ENCODE measurements at places on chromosomes 16 and 17.

- no peak for DNase-seq
Measured at GRCh38 chr16:47627721-47628120, 166.6 kb downstream of the PHKB start.

GRCh38 chr17:40343219-40344119 is 21.1 kb downstream of the GJD3 start:
- no peak for DNase-seq

- DNase-seq, result no peak
Measured at GRCh38 chr17:66941773-66942450, 22.6 kb upstream of the CACNG4 start.

GRCh38 chr17:82943339-82943738 is 103.5 kb upstream of the ZNF750 start:
- no peak for DNase-seq

DNA sequence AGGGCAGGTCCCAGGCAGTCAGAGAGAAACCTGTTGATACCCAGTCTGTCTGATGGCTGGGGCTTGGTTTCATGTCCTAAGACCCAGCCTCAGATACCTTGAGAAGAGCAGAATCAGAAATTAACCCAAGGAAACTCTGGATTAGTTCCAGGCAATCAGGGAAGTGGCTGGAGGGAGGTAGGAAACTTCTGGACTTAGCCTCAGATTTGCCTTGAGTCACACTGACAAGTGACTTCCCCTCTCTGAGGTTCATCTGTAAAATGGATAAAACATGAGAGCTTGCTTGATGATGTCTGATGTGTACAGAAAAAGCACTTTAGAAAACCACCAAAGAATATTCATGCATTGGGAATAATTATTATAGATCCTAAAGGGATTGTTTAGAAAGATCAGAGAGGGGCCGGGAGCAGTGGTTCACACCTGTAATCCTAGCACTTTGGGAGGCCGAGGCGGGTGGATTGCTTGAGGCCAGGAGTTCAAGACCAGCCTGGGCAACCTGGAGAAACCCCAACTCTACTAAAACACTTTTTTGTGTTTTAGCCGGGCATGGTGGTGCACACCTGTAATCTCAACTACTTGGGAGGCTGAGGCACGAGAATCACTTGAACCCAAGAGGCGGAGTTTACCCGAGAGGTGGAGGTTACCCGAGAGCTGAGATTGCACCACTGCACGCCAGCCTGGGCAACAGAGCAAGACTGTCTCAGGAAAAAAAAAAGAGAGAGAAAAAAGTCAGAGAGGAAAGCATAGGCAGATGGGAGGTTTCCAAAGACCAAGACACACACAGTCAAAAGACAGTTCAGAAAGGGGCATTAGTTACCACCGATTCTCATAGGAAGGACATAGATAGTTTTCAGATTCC is 3.8 kb downstream of the CIITA start:
- DNase-seq, result no peak

DNA sequence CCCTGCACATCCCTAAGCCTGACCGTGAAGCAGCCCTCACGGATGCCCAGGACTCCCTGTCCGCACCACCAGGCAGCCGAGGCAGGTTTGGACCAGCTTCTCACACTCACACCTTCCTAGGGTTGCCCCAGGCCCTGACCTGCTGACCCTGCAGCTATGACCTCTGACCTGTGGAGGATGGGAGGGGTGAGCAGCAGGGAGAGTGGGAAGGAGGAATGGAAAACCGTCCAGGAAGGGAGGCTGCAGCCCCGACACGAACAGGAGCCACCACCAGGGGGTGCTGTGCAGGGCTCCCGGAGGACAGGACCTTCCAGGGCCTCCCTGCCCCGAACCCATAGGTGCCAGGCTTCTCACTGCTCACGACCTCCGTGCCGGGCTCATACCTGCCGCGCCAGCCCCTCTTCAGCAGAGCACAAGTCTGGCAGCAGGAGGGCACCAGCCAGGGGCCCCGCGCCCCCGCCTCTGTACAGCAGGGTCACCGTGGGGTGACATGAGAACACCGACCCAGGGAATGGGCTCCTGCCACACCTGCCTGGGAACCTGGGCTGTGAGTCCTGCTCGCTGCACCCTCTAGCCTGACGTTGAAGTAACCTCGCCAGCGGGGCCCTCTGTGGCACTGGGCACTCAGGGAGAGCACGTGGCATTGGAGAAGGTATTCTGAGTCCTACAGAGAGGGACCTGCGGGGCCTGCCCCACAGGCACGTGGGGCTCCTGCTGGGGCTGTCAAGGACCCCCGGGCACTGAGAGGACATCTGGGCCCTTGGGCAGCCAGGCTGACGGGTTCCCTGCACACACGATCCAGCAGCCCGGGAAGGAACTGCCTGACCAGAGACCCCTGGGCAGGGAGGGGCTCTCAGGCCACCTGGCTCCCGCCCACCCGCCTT is 37.6 kb downstream of the CTU2 start:
- DNase-seq, result peak; percentile 59

- DNase-seq, result no peak
Measured at GRCh38 chr17:73261952-73262675, 434 bp upstream of the CPSF4L start.

GRCh38 chr17:82767041-82767754 is 15.3 kb downstream of the TBCD start:
- no peak for DNase-seq

DNA sequence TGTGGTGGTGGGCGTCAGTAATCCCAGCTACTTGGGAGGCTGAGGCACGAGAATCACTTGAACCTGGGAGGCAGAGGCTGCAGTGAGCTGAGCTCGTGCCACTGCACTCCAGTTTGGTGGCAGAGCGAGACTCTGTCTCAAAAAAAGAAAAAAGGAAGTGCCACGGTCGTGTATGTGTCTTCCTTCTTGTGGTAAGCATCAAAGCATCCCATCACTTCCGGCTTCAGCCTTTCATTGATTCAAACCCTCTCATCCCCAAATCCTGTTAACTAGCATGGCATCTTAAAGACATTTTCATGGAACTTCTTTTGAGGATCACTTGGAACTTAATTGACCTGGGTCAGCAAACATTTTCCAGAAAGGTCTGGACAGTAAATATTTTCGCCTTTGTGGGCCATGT is 126.2 kb downstream of the CPPED1 start:
- no peak for DNase-seq

DNA sequence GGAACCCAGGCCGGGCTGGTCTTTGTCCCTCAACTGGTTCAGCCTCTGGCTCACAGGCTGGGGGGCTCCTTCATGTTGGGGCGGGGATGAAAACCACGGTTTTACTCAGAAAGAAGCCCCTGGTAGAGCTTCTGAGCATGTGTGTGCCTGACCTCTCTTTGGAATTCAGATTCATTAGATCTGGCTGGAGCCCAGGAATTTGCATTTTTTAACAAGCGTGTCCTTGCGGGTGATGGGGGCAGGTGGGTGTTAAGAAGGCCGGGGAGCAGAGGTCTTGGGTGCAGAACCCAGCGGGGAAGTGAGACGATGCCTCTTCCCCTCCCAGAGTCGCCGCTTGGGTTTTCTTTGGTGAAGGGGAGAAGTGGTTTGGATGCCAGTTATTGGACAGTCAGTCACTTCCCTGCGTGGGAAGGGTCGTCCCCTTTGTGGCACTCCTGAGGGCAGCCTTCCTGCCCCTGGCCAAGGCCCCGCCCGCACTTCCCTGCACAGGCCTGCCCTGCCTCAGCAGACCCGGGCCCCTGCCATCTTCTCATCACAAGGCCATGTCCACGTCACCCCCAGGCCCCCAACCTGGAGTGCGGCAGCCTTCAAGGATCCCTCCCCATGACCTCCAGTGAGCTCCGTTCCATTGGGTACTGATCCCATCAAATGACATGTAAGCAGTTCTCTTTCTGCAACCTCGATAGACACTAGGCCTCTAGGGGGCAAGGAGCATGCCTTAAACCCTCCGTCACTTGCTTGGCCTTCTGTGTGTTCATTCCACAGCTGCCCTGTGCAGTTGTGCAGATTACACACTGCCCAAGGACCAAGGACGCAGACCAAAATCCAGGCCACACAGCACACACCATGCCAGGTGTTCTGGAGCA is 177.7 kb upstream of the CIBAR2 start:
- no peak for DNase-seq

DNA sequence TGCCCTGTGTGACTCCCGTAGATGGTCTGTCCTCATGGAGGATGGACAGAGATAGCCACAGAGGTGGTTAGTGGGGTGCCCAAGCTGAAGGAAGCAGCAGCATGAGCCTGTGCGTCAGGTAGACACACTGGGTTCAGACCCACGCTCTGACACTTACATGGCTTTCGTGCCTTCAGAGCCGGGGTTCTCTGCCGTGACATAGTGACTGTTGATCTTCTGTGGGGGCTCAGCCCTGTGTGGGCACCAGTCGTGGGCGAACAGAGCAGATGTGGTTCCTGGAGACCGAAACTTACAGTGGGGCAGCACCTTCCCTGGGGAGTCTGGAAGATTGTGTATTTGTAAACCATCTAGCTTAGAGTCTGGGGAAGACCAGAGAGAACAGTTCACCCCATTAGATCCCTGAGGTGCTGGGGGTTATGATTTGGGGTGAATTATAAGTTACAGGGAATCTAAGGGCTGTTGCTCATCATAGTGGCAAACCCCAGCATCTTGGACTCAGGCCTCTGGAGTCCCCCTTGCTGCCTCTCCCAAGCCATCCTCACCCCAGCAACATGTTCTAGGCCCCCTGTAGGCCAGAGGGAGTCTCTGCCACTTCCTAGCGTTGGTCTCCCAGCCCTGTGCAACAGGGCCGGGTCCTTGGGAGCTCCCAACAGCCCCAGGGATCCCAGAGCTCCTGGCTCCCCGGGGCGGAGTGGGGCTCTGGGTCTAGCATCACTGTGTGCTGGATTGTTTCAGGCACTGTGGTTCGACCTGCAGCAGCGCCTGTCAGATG is 28.6 kb downstream of the NECAB2 start:
- no peak for DNase-seq

- no peak for DNase-seq
Measured at GRCh38 chr16:54199487-54200160, 87.0 kb downstream of the IRX3 start.

DNA sequence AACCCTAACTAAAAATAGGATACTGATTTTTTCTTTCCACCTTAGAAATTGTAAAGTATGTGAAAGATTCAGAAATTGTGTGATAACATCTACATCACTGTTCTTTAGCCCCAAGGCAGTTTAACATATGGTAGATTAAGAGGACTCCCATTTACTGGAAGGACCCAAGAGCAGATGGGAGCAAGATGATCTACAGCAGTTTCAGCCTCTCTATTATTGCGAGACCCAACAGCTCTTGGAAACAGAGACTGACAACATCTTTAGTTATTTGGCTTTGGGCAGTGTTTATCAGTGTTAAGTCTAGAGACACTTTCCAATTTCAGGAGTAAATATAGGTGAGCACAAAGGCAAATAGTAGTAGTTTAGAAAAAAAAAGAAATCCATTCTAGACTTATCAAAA is 124.9 kb upstream of the CORO6 start:
- no peak for DNase-seq

GRCh38 chr17:18257982-18258355 is 569 bp downstream of the FLII start:
- DNase-seq, result no peak

- DNase-seq, result no peak
Measured at GRCh38 chr17:79473876-79474440, 136.9 kb downstream of the RBFOX3 start.

GRCh38 chr17:34306466-34306865 is 12.8 kb upstream of the CCL8 start:
- DNase-seq, result no peak

DNA sequence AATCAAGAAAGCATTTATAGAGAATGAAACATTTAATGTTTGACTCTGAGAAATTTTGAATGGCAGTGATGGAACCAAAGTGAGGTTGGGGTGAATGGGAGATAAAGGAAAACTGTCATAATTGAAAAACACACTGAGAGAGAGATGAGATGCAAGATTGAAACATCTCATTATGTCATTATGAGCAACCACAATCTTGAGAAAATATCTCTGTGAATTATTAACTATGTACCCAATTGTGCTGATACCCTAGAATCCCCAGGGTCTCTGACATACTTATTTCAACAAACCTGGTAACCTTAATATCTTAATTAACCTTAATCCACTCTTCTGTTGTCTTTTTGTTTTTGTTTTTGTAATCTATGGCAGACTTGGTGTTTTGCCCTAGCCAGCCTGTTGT is 143.5 kb upstream of the HLF start:
- no peak for DNase-seq

- no peak for DNase-seq
Measured at GRCh38 chr16:35752773-35753558, 2293.6 kb downstream of the TP53TG3F start.

GRCh38 chr16:67641779-67642708 is 2.9 kb upstream of the CARMIL2 start:
- DNase-seq, result no peak

DNA sequence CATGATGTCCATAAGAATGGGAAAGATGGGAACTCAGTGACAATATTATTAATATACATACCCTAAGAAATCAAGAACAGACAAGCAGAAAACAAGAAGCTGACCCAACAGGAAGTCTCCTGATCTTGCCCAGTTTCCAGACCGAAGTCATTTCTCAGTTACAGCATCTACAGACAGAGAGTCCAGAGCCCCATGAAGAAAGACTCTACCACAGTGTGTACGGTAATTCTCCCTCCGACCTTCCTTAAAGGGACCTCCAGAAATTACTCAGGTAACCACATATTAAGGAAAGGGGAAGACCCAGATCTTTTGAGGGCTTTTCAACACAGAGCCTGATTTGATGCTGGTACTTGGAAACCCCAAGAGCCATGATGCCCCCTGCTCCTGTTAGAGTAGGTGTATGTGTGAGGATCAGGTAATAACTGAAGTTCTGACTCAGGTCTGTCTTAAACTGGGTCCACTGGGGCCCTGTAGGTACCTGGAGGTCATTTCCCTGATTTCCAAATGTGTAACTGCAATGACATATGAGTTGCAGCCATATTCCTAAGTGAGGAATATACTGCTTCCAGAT is 132.4 kb downstream of the ABCA8 start:
- no peak for DNase-seq

- DNase-seq, result peak; percentile 69
Measured at GRCh38 chr17:62653002-62653825, 25.7 kb downstream of the MRC2 start.

GRCh38 chr17:82053130-82053529 is 1.4 kb downstream of the GPS1 start:
- no peak for DNase-seq

- DNase-seq, result no peak
Measured at GRCh38 chr16:31333686-31334649, 21.0 kb upstream of the ITGAX start.

- DNase-seq, result no peak
Measured at GRCh38 chr17:50262001-50262794, 12.1 kb upstream of the TMEM92 start.

- no peak for DNase-seq
Measured at GRCh38 chr17:44707755-44708400, 587 bp upstream of the DBF4B start.

- DNase-seq, result no peak
Measured at GRCh38 chr17:37766971-37767370, 22.1 kb upstream of the HNF1B start.

DNA sequence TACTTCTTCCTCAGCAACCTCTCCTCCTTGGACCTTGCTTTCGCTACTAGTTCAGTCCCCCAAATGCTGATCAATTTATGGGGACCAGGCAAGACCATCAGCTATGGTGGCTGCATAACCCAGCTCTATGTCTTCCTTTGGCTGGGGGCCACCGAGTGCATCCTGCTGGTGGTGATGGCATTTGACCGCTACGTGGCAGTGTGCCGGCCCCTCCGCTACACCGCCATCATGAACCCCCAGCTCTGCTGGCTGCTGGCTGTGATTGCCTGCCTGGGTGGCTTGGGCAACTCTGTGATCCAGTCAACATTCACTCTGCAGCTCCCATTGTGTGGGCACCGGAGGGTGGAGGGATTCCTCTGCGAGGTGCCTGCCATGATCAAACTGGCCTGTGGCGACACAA is 429 bp downstream of the OR2C1 start:
- no peak for DNase-seq
